ENCODE measurements at places on chromosomes 11 and 22. TPM values are rescaled to one million over a fixed set of nuclear protein-coding genes. Genes with fewer than 3 reads are reported as not detected.

Gene C22orf42
- total RNA-seq = not detected

Gene ANO1
- total RNA-seq = not detected

Gene LIMK2
- 54.4 TPM for total RNA-seq

Gene LARGE1
- 0.07 TPM for total RNA-seq

Gene FOLR3
- not detected for total RNA-seq

Data from T-helper 1 cell treated with Interleukin-12 subunit alpha and Interleukin-12 subunit beta and Interleukin-4 antibody, amounts not matched to agents 30 ng/mL and 1 ng/mL, for 36 hours (primary cell).